ENCODE measurements at places on chromosomes 6 and 20. TPM values are rescaled to one million over a fixed set of nuclear protein-coding genes. Genes with fewer than 3 reads are reported as not detected.

GRM1 gene
- 0.24 TPM for total RNA-seq

DEF6 gene
- total RNA-seq, result 4.0 TPM

UBE3D gene
- total RNA-seq, result 5.9 TPM

KCNK17 gene
- not detected for total RNA-seq

GRCh38 chr20:52104546-52105441 lies 86.8 kb downstream of the ZFP64 start:
- DNase-seq, result peak; percentile 28
- peak overlapping the region; percentile 20 for H3K4me3 ChIP-seq
- peaks cover 4% of the 10 kb centered on the region for H3K27me3 ChIP-seq
- H3K36me3 ChIP-seq, result no peaks in the 10 kb centered on the region

CLPSL1 gene
- not detected for total RNA-seq
